ENCODE measurements at places on chromosomes 4 and X.

DNA sequence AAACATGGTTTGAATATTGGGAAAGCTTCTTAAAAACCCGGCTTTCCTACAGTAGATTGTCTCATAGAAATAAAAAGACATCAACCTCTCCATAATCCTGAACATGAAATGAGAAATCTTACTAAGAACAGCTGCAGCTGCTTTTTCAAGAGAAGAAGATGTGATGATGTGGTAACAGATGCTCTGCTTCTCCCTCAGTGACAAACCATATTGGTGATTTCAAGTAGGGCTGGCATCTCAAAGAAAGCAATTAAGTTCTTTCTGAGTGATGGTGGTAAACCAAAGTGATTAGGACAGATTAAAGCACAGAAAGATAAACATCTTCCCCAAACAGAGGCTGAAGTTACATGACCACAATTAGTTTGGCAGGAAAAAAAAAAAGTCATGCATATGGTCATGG, 1477.7 kb downstream of the RAPGEF2 start:
- DNase-seq = no peak

- DNase-seq = no peak
Measured at GRCh38 chr4:98643755-98644154, 14.7 kb downstream of the TSPAN5 start.

- no peak for DNase-seq
Measured at GRCh38 chr4:56619160-56619559, 61.9 kb downstream of the HOPX start.

DNA sequence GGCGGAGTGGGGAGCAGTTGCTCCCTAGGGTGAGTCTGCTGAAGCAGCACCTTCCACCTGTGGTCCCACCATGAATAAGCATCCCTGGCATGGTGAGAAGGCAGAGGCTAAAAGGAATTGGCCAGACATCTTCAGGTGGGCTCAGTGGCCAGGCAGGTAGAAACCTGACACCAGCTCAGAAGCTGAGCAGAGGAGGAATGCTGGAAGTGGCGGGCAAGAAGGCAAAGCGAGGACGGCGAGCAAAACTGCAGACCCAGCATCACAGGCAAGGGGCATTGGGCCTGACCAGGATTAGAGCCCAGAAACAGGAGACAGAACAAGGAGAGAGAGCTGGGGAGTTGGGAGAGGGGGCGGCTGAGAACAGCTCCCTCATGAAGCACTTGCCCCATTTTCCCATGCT, 25.3 kb downstream of the TSC22D3 start:
- DNase-seq = no peak

DNA sequence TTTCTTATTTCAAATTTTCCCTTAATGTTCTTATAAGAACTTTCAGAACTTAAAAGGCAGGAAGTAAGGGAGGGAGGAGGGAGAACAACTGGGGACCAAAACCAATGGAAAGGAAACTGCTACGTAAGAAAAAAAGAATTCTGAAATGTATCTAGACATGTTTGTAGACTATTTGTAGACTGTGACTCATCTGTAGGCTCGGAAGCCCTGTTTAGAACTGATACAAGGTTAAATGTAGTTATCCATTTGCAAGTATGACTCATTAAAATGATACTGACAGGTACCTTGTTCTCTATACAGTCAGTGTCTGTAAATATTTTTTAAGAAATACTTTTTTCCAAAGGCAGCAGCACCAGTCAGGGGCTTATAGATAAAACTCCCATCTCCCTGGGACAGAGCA, 202.0 kb downstream of the DHX15 start:
- no peak for DNase-seq

GRCh38 chr4:155599085-155599484, 67.6 kb upstream of the GUCY1A1 start:
- no peak for DNase-seq
